ENCODE measurements at places on chromosomes 16 and 17. TPM values are rescaled to one million over a fixed set of nuclear protein-coding genes. Genes with fewer than 3 reads are reported as not detected.

DNA sequence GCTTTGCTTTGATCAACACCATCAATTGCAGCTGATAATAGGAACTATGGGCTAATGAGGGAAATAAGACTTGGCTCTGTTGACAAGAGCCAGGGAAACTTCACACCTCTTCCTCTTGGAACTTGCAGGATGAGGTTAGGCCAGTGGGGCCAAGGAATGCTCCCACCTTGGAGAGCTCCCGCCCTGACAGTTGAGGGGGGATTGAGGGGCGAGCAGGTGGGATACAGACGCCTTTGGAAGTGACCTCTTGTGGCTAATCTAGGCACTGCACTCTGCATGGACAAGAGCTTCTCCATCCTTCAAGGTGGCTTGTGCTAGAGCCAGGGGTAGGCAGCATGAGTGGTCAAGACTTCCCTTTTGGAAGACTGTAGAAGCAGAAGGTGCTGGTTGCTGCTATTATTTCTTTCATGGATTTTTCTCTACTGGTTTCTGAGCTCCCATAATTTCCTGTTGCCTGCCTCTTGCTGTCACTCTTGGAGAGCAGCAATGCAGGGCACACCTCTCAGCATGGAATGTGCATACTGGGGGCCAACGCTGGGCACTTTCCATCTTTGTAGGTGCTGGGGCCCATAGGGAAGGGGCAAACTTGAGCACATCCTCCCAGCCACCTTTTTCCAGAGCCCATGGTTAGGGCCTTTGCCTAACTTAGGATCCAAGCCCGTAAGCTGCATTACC, 2.3 kb upstream of the PHF12 start:
- H3K4me3 ChIP-seq: peak overlapping the region; percentile 82
- H3K27ac ChIP-seq: no peak overlapping the region
- no peaks in the 10 kb centered on the region for H3K36me3 ChIP-seq
- H3K4me1 ChIP-seq: peaks cover 5% of the 10 kb centered on the region
- peak; percentile 74 for DNase-seq

DNA sequence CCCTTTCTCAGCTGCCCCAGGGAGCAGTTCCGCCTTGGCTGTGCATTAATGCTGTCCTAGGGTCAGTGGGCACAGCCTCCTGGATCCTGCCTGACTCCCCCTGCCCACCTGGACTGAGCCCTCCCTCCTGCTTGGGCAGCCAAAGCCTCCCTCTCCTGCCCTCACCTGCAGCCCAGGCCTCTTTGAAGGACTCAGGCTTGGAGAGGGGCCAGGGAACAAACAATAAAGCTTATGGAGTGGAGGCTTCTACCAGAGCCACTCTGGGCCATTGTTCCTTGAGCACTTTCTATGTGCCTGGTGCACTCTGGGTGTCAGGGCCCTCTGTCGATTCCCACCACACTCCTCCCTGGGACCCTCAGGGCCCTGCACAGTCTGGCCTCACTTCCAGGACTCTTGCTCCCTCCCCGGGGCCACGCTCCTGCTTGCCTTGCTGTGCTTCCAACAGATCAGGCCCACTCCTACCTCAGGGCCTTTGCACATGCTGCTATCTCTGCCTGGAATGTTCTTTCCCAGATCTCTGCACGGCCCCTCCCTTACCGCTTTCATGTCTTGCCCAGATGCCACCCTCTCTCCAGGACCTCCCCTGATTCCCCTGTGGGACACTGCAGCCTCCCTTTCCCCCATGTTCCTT, 5.0 kb downstream of the KCNJ12 start:
- H3K36me3 ChIP-seq: no peaks in the 10 kb centered on the region
- H3K4me1 ChIP-seq: peaks cover 4% of the 10 kb centered on the region
- DNase-seq: no peak
- H3K27ac ChIP-seq: peak overlapping the region; percentile 53
- H3K27me3 ChIP-seq: peaks cover 28% of the 10 kb centered on the region

GRCh38 chr17:14316126-14316832, 15.4 kb downstream of the HS3ST3B1 start:
- peaks cover 21% of the 10 kb centered on the region for H3K36me3 ChIP-seq
- H3K27me3 ChIP-seq: no peaks in the 10 kb centered on the region
- DNase-seq: no peak
- H3K4me3 ChIP-seq: peak overlapping the region; percentile 28
- H3K4me1 ChIP-seq: peaks cover 81% of the 10 kb centered on the region

DNA sequence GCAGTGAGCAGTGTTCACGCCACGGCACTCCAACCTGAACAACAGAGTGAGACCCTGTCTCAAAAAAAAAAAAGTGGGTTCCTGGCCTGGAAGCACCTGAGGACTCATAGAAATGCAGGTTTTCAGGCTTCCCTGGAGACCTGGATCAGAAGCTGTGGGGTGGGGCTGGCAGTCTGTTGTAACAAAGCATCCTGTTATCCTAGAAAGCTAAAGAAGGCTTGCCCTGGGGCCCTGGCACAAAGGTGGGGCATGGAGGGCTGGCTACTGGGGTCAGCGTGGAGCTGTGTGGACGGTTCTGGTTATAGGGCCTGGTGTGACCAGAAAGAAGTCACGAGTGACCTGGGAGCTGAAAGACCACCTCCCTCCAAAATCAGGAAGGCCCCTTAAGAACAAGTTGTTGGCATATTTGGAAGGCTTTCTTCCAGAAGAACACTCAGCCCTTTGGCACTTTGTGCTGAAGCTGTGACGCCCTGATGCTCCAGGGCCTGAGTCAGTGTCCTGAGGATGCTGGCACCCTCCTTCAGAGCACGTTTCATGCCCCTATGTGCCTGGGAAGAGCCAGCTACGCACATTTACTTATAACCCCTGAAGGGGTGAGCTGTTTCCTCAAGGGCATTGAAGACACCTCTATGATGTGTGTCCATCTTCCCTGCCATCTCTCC, 6.2 kb downstream of the CRISPLD2 start:
- DNase-seq: no peak
- H3K36me3 ChIP-seq: no peaks in the 10 kb centered on the region
- no peak overlapping the region for H3K27ac ChIP-seq
- peaks cover 37% of the 10 kb centered on the region for H3K27me3 ChIP-seq
- H3K4me3 ChIP-seq: no peak overlapping the region

DNA sequence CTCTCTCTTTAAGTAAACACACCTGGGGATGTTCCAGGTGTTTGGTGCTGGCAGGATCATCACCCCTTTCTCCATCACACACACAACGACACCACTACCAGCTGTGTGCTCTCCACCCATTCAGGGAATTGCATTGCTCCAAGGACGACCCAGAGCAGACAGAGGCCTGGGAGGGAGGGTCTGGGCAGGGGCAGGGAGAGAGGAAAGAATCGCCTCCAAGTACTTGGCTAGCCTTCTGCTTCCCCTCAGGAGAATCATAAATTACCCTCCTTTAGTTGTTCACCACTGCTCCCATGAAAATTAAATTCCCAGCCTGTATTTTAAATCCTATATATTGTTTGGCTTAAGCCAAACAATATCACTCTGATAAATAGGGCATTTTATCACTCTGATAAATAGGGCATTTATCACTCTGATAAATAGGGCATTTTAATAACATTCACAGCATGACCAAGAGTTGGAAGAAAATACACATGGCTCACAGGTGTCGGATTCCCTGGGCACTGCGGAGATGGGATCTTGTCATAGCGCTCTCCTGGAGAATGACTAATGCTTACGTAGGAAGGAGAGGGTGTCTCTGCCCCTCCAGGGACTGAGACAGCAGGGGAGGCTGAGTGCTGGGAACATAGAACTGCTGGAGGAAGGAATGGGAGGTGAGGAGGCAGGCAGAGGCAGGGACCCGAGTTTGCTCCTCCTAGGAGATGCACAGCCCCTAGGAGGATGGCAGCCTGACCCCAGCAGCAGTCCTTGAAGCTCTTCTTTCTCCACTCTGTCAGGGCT, 673.6 kb downstream of the HS3ST4 start:
- no peaks in the 10 kb centered on the region for H3K36me3 ChIP-seq
- H3K4me3 ChIP-seq: no peak overlapping the region
- DNase-seq: no peak
- H3K27ac ChIP-seq: peak overlapping the region; percentile 83
- peaks cover 6% of the 10 kb centered on the region for H3K4me1 ChIP-seq

DNA sequence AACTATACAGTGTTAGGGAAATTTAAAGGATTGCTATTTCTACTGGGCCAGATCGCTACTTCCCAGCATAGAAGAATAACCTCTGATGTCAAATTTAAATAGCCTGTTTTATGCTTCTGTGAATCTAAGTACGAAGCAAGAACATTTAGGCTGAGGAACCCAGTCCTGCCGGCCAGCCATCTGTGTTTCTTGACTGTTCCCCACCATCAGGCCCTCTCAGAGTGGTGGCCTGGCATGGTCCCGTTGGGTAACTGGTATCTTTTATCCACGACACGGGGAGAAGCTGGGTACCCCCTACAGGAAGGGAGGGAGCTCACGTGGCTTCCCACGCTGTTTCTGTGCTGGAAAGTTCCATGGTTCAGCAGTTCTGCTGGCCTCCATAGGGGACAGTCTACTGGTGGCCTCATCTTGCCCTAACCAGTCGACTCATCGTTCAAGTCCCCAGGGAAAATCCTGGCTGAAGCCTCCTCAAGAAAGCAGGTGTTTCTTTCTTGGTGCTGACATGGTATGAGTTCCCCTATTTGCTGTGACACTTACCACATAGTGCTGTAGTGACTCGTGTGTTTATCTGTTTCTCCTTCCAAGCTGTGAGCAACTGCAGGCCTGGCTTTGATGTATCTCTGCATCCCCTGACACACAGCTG, 201.7 kb upstream of the NLRP1 start:
- DNase-seq: no peak
- no peaks in the 10 kb centered on the region for H3K36me3 ChIP-seq
- H3K4me1 ChIP-seq: peaks cover 27% of the 10 kb centered on the region
- H3K27ac ChIP-seq: no peak overlapping the region

DNA sequence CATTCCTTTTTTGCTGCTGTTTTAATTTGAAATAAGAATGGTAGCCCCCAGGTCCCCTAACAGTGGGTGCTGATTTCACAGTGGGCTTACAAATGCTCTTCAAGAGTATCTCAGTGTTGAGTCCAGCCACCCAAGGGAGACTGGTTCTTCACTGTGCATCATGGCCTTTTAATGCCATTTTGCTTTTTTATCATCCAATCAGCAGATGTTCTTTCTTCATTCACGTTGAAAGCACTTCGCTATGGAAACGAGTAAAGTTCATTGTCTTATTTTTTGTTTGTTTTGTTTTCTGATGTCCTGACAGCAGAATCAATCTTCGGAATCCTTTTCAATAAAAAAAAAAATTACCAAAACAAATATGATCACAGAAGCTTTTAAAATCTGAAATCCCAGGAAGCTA, 429.0 kb downstream of the MAF start:
- no peak overlapping the region for H3K4me3 ChIP-seq
- H3K36me3 ChIP-seq: peaks cover 4% of the 10 kb centered on the region
- DNase-seq: no peak
- no peak overlapping the region for H3K27ac ChIP-seq

- H3K4me1 ChIP-seq: peaks cover 7% of the 10 kb centered on the region
- no peak for DNase-seq
- H3K27ac ChIP-seq: no peak overlapping the region
- H3K27me3 ChIP-seq: no peaks in the 10 kb centered on the region
- H3K36me3 ChIP-seq: peaks cover 10% of the 10 kb centered on the region
- H3K4me3 ChIP-seq: no peak overlapping the region
These were observed 17.4 kb downstream of the CDH11 start for GRCh38 chr16:65104471-65104870.

- no peak for DNase-seq
- no peaks in the 10 kb centered on the region for H3K27me3 ChIP-seq
These were observed 238.5 kb upstream of the IRX3 start for GRCh38 chr16:54525104-54525503.

- H3K4me3 ChIP-seq: no peak overlapping the region
- no peaks in the 10 kb centered on the region for H3K36me3 ChIP-seq
- H3K4me1 ChIP-seq: peaks cover 11% of the 10 kb centered on the region
- no peak for DNase-seq
These were observed 42.9 kb downstream of the SYT17 start for GRCh38 chr16:19210968-19211367.

DNA sequence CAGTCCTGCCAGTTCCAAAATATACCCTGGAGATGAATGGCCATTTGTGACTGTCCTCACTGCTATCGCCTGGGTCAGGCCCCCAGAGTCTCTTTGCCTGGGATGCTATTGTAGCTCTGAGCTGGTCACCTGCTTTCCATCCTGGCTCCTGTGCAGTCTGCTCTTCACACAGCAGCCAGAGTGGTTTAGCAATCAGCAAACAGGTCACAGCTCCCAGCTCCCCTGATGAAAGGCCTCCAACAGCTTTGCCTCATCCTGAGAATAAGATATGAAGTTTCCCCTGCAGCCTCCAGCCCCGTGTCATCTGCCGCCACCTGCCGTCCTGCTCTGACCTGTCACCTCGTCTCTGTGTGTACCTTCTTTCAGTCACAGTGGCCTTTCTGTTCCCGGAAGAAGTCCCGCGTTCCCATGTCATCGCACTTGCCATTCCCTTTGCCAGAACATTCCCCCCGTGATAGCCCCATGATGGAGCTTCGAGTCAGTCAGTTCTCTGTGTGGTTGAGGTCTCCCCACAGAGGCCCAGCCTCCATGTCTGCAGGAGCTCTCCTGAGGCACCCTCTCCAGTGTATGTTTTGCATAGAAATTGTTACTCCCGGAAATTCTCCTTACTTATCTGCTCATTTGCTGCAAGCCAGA, 281.5 kb downstream of the SNX29 start:
- no peaks in the 10 kb centered on the region for H3K36me3 ChIP-seq
- H3K4me1 ChIP-seq: peaks cover 41% of the 10 kb centered on the region
- H3K27me3 ChIP-seq: peaks cover 32% of the 10 kb centered on the region
- DNase-seq: no peak
- H3K4me3 ChIP-seq: no peak overlapping the region

DNA sequence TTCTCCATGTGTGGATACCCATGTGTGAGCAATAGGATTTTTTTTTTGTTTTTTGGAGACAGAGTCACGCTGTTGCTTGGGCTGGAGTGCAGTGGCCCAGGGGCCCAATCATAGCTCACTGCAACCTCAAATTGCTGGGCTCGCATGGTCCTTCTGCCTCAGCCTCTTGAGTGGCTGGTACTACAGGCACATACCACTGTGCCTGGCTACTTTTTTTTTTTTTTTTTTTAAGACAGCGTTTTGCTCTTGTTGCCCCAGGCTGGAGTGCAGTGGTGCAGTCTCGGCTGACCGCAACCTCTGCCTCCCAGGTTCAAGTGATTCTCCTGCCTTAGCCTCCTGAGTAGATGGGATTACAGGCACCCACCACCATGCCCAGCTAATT, 16.7 kb downstream of the MGRN1 start:
- H3K4me1 ChIP-seq: peaks cover 7% of the 10 kb centered on the region
- no peak for DNase-seq
- no peak overlapping the region for H3K4me3 ChIP-seq
- H3K27me3 ChIP-seq: no peaks in the 10 kb centered on the region
- H3K36me3 ChIP-seq: no peaks in the 10 kb centered on the region

GRCh38 chr17:65401561-65401960, 159.9 kb downstream of the AXIN2 start:
- no peaks in the 10 kb centered on the region for H3K27me3 ChIP-seq
- H3K36me3 ChIP-seq: no peaks in the 10 kb centered on the region
- no peak overlapping the region for H3K27ac ChIP-seq

The TPSAB1 gene
- not detected for total RNA-seq

The CCR7 gene
- 0.33 TPM for total RNA-seq

The ZCCHC14 gene
- total RNA-seq: 46.9 TPM

The KLHL10 gene
- total RNA-seq: not detected

The CTDNEP1 gene
- total RNA-seq: 179 TPM

The HCRT gene
- 0.47 TPM for total RNA-seq

The RSL1D1 gene
- 199 TPM for total RNA-seq
